ENCODE measurements at places on chromosomes 13 and 19. TPM values are rescaled to one million over a fixed set of nuclear protein-coding genes. Genes with fewer than 3 reads are reported as not detected.

ZSCAN1 gene
- total RNA-seq: not detected

DCT gene
- total RNA-seq: not detected

CABP5 gene
- total RNA-seq: not detected

CEACAM20 gene
- total RNA-seq: not detected

SRRM5 gene
- 0.22 TPM for total RNA-seq

GPR108 gene
- total RNA-seq: 79.7 TPM

RHPN2 gene
- 15.3 TPM for total RNA-seq

KLK15 gene
- not detected for total RNA-seq

PSG3 gene
- not detected for total RNA-seq

SGCG gene
- 3.3 TPM for total RNA-seq

SMIM44 gene
- not detected for total RNA-seq

PLIN4 gene
- total RNA-seq: under 0.01 TPM

SOX21 gene
- not detected for total RNA-seq

PDE4C gene
- 0.29 TPM for total RNA-seq

RAB11B gene
- total RNA-seq: 48.4 TPM

RNF225 gene
- 0.43 TPM for total RNA-seq

MBNL2 gene
- total RNA-seq: 75.4 TPM

LGALS7B gene
- not detected for total RNA-seq

RASAL3 gene
- total RNA-seq: not detected

PRKD2 gene
- total RNA-seq: 14.9 TPM
